Fibroblast of pulmonary artery (primary cell): ENCODE measurements at places on chromosomes 2 and 18.

GRCh38 chr18:26460449-26461091, 87.8 kb downstream of the KCTD1 start:
- DNase-seq = peak; percentile 89

- no peak for DNase-seq
Measured at GRCh38 chr18:11741505-11742145, 52.6 kb downstream of the GNAL start.

- no peak for DNase-seq
Measured at GRCh38 chr2:101832114-101832513, 134.6 kb downstream of the MAP4K4 start.

GRCh38 chr2:167212014-167212648, 323.9 kb downstream of the XIRP2 start:
- peak; percentile 75 for DNase-seq

- peak; percentile 80 for DNase-seq
Measured at GRCh38 chr2:216013080-216013909, at the start of gene MREG. Gene MREG, minus strand, starts transcription at chr2:216013551. Its CDS starts 224 bp downstream, at chr2:216013327.

- no peak for DNase-seq
Measured at GRCh38 chr2:106996171-106996769, 110.3 kb upstream of the ST6GAL2 start.

DNA sequence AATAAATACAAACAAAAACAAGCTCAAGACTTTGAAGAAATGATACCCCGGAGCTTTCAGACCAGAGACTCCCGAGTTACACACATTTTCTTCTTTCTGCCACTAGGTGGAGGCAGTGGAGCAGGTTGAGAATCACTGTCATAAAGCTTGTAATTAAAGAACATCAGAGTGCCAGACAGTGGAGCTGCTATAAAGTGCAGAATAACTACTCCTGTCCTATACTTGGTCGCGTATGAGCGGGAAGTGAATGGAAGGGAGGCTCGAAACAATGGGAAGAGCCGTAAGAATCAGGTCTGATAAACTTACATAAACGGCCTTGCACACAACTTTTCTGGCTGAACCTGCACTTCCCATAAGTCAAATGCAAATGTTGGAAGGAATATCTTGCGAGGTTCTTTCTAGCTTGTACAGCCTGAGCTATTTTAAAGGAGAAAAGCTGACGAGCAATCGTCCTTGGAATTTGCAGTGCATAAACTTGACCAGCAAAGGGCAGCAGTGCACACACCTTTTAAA, 189.0 kb downstream of the RPIA start:
- peak; percentile 69 for DNase-seq

- DNase-seq = no peak
Measured at GRCh38 chr2:207401338-207401737, 128.4 kb upstream of the CREB1 start.

DNA sequence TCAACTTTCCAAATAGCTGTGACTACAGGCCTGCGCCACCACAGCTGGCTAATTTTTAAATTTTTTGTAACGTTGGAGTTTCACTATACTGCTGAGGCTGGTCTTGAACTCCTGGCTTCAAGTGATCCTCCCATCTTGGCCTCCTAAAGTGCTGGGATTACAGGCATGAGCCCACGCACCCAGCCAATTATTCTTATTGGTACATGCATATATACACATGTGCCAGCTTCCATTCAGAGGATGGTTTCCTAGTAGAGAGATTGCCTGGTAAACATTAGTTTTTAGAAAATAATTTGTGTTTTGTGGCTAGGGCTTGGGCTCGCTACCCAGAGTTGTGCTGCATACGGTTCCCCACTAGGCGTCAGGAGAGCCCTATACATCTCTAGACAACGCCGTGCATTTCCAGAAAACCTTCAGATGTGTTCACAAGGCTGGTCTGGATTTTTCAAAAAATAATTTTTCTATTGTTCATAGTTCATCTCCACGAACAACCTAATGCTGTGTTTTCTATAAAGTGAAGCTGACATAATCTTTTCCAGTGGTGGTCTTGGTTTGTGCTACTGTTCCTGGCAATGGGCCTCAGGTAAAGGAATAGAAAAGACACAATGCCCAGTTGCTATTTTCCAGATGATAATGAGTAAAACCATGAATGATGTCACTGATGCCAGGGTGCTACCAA, 14.6 kb upstream of the AFG3L2 start:
- DNase-seq = peak; percentile 83
